H7 (cell line): ENCODE measurements at places on chromosomes 5 and 9. TPM values are rescaled to one million over a fixed set of nuclear protein-coding genes. Genes with fewer than 3 reads are reported as not detected.

TSSK1B gene
- total RNA-seq, result not detected in 2 replicates

PCDHAC2 gene
- 21.2 and 24.2 TPM in 2 replicates for total RNA-seq

PCDHAC1 gene
- total RNA-seq, result 10.3 and 17.3 TPM in 2 replicates

SMIM33 gene
- total RNA-seq, result not detected in 2 replicates

TXNDC8 gene
- total RNA-seq, result not detected in 2 replicates

RAD1 gene
- total RNA-seq, result 47.8 and 54.2 TPM in 2 replicates

TICAM2 gene
- not detected in 2 replicates for total RNA-seq

FRMPD1 gene
- total RNA-seq, result 0.03 TPM in 1 of 2 replicates, not detected in the other

TIGD6 gene
- total RNA-seq, result 3.9 and 4.4 TPM in 2 replicates

CKMT2 gene
- 0.66 and 1.2 TPM in 2 replicates for total RNA-seq

SHC3 gene
- 8.2 and 13.2 TPM in 2 replicates for total RNA-seq

NDST1 gene
- total RNA-seq, result 24.8 and 28.7 TPM in 2 replicates

BRINP1 gene
- 14.4 and 15.7 TPM in 2 replicates for total RNA-seq

LRRC70 gene
- total RNA-seq, result 0.55 and 1.7 TPM in 2 replicates

WNK2 gene
- total RNA-seq, result 13.3 and 29.5 TPM in 2 replicates
